NCI-H1048 (cell line): ENCODE measurements at places on chromosomes 1 and 21.

GRCh38 chr1:27940870-27941560 lies 6.2 kb downstream of the SMPDL3B start:
- no peak for DNase-seq

- DNase-seq: no peak
Observed at GRCh38 chr1:6268415-6268814, 7.5 kb upstream of the GPR153 start.

- no peak for DNase-seq
Observed at GRCh38 chr1:245310571-245311531, 156.1 kb downstream of the KIF26B start.

- no peak for DNase-seq
Observed at GRCh38 chr1:98256700-98257099, 335.9 kb upstream of the DPYD start.

DNA sequence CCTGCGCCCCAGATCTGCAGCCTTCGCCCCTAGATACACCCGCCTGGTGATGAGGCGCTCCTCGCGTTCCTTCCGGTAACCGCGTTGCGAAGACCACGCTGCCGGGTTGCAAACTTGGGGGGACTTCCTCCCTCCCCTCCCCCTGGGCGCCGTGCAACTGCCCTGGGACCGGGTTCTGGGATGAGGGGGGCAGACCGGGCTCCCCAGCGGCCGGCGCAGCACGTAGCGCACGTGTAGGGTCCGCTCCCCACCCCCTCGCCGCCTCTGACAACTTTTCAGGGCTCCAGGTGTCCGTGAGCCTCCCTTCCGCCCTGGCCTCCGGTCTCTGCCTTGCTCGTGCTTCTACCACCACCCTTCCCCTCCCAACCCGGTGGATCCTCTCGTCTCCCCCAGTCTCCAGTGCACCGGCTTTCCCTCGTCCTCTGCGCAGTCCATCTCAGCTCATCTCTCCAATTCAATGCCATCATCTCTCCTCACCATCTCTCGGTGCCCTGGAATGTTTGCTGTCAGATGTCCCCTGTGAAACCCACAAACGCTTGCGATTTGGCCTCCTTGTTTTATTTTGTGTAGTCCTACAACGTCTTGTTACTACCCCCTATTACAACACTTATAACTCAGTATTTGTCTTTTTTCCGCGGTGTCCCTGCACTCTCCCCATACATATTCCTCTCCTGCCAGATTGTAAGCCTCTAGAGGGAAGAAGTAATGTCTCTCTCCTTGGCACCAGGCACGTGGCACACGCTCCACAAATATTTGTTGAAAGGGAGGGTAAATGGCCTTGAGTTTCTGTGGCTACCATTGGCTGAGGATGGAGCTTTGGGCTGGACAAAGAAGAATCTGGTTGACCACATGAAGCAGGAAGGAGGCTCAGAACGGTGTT lies 782 bp downstream of the PCAT6 start:
- DNase-seq: no peak

DNA sequence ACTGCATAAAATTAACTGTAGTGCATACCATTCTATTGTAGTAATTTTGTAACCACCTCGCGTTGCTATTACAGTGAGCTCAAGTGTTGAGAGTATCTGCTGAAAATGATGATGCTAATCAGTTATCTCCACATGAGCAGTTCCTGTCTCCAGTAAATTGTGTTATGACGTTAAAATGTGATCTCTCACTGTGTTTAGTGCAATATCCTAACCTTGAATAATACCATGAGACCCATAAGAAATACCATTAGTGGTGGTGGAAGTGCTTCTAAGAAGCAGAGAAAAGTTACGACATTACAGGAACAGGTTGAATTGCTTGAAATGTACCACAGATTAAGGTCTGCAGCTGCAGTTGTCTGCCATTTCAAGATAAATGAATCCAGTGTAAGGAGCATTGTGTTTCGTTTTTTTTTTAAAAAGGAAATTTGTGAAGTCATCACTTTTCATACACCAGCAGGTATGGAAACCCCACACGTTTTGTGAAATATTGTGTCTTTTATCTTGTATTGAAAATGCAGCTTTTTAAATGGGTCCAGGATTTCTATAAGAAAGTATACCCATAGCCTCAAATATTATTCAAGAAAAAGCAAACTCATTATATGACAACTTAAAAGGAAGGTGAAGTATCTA lies 72.5 kb downstream of the ANGPTL1 start:
- no peak for DNase-seq

- DNase-seq: no peak
Observed at GRCh38 chr1:2513939-2514652, 12.3 kb downstream of the PANK4 start.

GRCh38 chr1:182200025-182200812 lies 138.7 kb upstream of the ZNF648 start:
- no peak for DNase-seq

DNA sequence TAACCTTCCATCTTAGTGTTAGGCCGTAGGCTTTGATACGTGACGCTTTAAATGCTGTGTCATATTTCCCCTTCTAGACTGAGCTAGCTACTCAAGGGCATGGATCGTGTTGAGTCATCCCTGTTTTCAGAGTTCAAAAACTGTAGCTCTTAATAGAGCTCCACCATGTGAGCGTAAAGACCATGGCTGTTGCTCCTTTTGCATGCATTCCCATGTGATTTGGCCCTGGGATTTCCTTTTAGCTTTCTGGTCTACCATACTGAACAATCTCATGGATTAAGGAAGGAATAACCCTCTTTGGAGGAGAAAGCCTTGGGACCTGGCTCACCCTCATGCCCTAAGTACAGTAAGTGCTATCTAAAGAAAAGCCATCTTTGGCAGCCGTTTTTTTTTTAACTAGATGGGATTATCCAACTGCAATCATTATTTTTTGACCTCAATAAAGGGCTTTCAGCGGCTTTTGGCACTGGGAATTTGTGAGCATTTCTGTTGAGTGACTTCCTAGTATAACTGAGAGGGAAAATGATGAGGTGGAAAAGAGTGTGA lies 76.6 kb downstream of the PLPP3 start:
- no peak for DNase-seq

- no peak for DNase-seq
Observed at GRCh38 chr1:114011796-114012195, 32.5 kb downstream of the OLFML3 start.

DNA sequence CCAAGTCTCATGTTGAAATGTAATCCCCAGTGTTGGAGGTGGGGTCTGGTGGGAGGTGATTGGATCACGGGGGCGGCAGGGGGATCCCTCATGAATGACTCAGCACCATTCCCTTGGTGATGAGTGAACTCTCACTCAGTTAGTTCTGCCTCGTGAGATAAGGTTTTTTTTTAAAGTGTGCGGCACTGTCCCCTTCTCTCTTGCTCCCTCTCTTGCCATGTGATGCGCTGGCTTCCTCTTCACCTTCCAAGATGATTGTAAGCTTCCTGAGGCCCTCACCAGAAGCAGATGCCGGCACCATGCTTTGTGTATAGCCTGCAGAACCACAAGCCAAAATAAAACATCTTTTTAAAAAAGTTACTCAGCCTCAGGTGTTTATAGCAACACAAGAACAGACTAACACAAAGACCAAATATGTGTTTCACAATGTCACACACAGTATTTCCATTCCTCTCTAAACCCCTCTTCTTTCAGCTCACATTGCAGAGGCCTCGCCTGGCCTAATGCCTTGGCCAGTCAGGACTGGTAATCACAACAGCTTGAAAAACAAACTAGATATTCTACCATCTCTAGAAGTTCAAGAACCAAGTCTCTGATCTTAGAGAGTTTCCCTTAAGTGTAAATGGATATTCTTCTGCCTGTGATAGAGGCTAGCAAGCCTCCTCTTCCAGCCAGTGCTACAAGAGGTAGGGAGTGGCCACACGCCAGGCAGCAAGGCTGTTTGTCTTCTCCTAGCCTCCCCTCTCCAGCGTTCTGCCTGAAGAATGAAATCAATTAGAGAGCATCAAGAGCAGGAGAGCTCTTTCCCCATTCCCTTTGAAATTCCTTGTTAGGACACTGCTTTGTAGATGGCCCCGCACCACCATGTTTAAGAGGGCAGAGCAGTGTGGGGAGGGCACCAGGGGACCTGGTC lies 19.6 kb upstream of the RAP1A start:
- DNase-seq: no peak

GRCh38 chr1:46471848-46472492 lies 17.7 kb upstream of the DMBX1 start:
- DNase-seq: no peak

DNA sequence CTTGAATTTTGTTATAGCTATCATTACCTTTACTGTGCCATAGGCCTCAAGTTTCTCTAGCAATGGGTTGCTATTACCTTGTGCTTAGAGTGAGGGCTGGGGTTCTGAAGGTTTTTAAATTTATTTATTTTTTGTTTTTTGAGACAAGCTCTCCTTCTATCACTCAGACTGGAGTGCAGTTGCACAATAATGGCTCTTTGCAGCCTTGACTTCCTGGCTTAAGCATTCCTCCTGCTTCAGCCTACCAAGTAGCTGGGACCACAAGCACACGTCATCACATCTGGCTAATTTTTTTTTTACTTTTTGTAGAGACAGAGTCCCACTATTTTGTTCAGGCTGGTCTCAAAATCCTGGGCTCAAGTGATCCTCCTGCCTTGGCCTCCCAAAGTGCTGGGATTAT lies 41.5 kb downstream of the SNX27 start:
- no peak for DNase-seq

- no peak for DNase-seq
Observed at GRCh38 chr1:115980156-115980555, 3.8 kb downstream of the SLC22A15 start.

- DNase-seq: no peak
Observed at GRCh38 chr21:15241997-15242736, 177.4 kb upstream of the NRIP1 start.

DNA sequence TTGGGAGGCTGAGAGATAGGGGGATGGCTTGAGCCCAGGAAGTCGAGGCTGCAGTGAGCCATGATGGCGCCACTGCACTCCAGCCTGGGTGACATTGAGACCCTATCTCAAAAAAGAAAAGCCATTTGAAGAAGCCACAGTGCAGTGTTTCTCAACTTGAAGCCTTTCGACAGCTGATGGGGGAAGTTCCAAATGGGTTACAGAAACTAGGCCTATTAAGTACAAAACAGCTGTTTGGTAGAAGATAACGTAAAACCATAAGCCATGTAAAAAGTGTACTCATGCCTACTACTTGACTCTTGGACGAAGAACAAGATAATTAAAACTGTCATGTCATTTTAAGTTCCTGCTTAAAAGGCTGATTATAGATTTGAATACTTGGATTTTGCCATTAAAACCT lies 16.6 kb downstream of the COPA start:
- DNase-seq: no peak

GRCh38 chr1:97247196-97247595 lies 525.6 kb downstream of the PTBP2 start:
- DNase-seq: no peak

DNA sequence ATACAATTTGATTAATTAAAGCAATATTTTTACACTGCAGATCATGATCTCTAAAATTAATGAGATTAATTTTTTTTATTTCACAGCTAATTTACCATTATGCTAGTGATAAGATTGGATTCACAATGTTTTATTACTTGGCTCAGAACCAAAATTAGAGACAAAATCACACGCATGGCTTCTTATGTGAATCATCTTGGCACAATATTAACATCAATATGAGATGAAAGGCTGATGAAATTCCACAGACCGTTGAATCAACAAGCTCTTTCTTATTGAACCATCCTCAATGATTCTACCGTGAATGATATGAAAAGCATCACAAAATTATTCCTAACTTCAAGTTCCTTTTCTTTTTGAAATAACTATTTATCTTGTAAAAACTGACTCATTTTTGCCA lies 544.9 kb downstream of the KCNT2 start:
- no peak for DNase-seq

GRCh38 chr21:41169701-41170100 lies 1.7 kb downstream of the BACE2 start:
- DNase-seq: no peak

- DNase-seq: no peak
Observed at GRCh38 chr1:54474310-54475251, 68.4 kb upstream of the SSBP3 start.

GRCh38 chr1:164969253-164969652 lies 387.3 kb downstream of the LMX1A start:
- DNase-seq: no peak

- DNase-seq: no peak
Observed at GRCh38 chr1:54371942-54372275, 34.3 kb downstream of the SSBP3 start.

DNA sequence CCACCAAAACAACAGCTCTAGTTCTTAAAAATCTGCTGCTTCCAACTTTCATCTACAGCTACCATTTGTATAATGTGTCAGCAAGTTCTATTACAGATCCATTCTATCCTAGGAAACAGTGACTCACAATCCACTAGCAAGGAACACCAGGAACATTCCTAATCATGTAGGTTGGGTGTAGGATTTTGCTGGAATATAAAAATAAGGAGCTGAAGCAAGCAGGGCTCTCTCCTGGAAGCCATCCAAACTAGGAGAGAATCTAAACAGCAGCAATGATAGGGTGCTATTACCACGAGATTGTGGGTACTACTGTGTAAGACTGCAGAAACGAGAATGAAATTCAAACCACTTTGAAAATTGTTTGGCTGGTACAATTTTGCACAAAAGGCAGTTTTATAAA lies 135.0 kb downstream of the PTPN14 start:
- DNase-seq: no peak

- DNase-seq: no peak
Observed at GRCh38 chr1:236868625-236869467, 73.8 kb downstream of the MTR start.

- DNase-seq: no peak
Observed at GRCh38 chr1:46113948-46114347, 18.5 kb downstream of the PIK3R3 start.

DNA sequence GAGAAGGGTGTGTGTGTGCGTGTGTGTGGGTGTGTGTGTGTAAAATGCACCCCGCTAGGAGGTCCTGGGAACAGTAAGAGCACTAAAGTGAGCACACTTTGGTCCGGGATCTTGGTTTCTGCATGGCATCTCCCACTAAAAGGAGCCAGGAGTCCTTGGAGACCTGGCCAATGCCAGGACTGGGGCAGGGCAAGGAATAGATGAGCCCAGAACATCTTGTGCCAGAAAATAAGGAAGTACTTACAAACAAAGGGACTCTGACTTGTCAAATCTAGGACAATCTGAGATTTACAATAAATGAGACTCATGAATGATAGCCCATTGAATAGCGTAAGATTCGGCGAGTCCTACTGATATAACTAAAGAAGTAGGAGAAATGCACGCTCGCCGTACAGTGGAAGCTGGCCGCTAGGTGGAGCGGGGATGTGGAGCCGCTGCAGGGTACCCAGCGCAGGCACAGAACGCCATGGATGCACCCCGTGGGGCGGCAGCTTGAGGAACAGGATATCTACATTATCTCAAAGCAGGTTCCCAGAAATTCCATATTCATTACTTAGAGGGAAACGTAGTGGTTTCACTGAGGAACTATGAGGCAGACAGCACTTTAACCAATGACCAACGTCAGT lies 7.1 kb downstream of the SLC37A1 start:
- no peak for DNase-seq

DNA sequence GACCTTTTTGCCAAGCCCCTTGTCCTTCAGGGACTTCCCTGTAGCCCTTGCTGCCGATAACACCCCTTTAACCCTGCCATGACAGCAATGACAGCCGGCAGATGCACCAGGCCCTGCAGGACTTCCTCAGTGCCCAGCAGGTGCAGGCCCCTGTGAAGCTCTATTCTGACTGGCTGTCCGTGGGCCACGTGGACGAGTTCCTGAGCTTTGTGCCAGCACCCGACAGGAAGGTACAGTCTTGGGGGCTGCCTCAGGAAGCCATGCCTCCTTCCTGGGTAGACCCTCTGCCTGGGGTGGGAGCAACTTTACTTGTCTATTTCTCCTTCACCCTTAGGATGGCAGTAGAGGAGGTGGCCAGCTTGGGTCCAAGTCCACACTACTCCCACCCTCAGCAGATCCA lies 16.1 kb upstream of the PADI6 start:
- DNase-seq: no peak
